Fibroblast of lung (primary cell): ENCODE measurements at places on chromosomes 1 and 21.

DNA sequence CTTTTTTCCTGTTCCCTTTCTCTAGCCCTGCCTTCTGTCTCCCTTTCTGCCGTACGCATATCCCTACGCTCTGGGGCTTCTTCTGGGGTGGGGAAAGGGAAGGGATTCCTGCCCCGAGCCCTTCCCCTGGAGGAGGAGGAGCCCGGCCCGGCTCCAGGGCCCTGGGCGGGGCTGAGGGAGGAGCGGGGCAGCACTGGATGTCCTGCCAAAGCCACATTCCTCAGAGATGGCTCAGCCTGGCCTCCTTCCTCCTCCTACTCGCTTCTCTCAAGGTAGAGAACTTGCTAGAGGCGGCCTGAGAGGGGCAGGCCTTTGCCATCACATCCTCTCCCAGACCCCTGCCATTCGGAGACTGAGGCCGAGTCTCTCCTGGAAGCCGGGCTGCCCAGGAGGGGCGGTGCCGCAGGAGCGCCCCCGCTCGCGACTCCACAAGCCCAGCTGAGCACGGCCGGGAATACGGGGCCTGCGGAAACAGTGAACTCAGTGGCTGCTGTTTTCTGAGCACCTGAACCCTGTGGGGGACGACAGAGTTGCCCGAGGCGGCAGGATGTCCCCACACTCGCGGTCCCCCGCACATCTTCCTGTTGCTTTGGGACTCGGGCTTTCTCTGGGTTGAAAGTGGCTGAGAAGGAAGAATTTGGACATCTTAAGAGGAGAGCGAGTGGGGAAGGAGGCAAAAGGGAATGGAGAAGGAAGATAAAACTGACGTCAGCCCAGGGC is 12.2 kb downstream of the ADAMTSL4 start:
- H3K36me3 ChIP-seq, result peaks cover 6% of the 10 kb centered on the region
- DNase-seq, result peak; percentile 99
- peaks cover 37% of the 10 kb centered on the region for H3K4me1 ChIP-seq
- peak overlapping the region; percentile 69 for H3K4me3 ChIP-seq

- H3K27ac ChIP-seq, result no peak overlapping the region
- no peaks in the 10 kb centered on the region for H3K4me1 ChIP-seq
- H3K4me3 ChIP-seq, result no peak overlapping the region
- H3K27me3 ChIP-seq, result no peaks in the 10 kb centered on the region
- no peaks in the 10 kb centered on the region for H3K36me3 ChIP-seq
Measured at GRCh38 chr1:97308131-97308530, 586.5 kb downstream of the PTBP2 start.

- no peak for DNase-seq
- H3K4me3 ChIP-seq, result no peak overlapping the region
- no peaks in the 10 kb centered on the region for H3K36me3 ChIP-seq
Measured at GRCh38 chr21:30444204-30444603, 4.1 kb downstream of the KRTAP15-1 start.

DNA sequence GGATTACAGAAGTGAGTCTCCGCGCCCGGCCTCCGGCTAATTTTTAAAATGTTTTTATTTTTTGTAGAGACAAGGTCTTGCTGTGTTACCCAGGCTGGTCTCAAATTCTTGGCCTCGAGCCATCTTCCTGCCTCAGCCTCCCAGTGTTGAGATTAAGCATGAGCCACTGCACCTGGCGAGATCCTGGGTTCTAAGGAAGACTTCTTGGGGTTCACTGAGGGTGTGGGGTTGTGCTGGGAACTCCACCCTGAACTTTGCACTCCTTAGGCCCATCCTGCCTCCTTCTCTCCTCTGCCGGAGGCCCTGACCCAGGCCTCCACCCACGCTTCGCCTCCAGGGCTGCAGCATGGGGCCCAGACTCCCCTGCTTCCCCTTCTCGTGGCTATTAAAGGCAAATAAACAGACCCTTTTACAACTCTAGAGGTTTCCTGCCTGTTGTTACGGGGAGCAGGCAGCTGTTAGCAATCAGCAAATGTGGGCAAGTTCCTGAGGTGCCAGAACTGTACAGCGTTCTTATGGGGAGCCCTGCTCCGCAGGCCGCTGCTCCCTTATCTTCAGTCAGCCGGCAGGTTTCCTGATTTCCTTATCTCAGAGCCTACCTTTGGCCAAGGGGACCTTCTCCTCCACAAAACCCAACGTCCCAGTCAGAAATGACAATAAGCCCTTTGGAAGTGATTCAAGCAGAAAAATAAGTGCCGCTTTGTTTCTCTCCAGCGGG is 41.0 kb upstream of the LIN9 start:
- H3K4me3 ChIP-seq, result no peak overlapping the region
- no peak overlapping the region for H3K27ac ChIP-seq
- H3K27me3 ChIP-seq, result no peaks in the 10 kb centered on the region

DNA sequence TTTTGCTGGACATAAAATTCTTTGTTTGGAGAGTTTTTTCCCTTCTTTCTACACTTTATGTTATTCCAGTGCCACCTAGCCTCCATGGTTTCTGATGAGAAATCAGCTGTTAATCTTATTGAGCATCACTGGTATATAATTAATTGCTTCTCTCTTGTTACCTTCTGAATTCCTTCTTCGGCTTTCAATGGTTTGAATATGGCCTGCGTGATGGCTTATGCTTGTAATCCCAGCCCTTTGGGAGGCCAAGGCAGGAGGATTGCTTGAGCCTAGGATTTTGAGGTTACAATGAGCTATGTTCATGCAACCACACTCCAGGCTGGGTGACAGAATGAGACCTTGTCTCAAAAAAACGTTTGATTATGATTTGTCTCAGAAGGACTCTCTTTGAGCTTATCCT is 13.0 kb upstream of the CNIH4 start:
- H3K27ac ChIP-seq, result no peak overlapping the region
- no peak overlapping the region for H3K4me3 ChIP-seq

DNA sequence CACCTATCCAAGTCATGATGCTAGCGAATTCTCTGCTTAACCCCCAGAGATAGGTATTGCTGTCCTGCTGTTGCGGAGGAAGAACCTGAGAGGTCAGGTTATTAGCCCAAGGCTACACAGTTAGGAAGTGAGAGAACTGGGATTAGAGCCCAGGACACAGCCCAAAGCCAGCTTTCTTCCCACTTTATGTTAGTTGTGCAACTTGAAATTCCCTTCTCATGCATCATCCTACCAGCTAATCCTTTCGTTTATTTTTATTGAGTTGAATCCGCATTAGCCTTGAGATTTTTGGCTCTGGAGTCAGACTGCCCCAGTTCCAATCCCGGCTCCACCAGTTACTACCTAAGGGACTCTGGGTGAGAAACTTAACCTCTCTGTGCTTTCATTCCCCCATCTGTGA is 65.4 kb downstream of the PLEKHA6 start:
- DNase-seq, result peak; percentile 96
- H3K4me1 ChIP-seq, result peaks cover 34% of the 10 kb centered on the region
- no peak overlapping the region for H3K4me3 ChIP-seq

GRCh38 chr1:228101994-228102790 is 933 bp downstream of the C1orf35 start:
- H3K27ac ChIP-seq, result no peak overlapping the region
- peak; percentile 21 for DNase-seq
- H3K36me3 ChIP-seq, result peaks cover 40% of the 10 kb centered on the region
- H3K27me3 ChIP-seq, result no peaks in the 10 kb centered on the region
